ENCODE measurements at places on chromosomes 2 and 18.

DNA sequence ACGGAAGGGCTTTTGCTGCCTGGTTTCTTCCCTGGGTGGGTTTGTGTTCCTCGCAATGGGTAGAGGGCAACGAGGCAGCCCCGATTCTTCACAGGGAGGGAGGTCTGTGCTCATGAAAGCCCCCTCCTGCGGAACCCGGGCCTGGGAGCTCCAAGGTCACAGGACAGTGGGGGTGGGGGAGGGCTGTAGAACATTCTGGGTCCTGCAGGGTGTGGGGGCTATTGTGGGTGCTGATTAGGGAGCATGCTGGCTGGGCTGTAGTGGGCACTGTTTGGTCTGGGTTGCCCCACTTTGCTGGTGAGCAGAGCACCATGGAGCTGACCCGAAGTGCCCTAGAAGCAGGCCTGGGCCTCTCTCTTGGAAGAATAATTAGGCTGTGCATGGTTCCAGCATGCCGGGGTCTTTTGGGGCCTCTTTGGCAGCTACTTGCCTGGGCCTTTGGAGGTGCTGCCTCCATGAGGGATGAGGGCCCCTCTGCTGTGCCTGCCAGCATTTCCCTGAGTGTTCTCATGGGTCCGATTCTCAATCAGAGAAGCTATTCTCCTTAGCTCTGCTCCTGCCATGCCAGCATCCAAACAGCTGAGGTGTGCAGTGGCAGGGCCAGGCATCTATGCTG, 232.2 kb upstream of the HS6ST1 start:
- peak; percentile 40 for DNase-seq

DNA sequence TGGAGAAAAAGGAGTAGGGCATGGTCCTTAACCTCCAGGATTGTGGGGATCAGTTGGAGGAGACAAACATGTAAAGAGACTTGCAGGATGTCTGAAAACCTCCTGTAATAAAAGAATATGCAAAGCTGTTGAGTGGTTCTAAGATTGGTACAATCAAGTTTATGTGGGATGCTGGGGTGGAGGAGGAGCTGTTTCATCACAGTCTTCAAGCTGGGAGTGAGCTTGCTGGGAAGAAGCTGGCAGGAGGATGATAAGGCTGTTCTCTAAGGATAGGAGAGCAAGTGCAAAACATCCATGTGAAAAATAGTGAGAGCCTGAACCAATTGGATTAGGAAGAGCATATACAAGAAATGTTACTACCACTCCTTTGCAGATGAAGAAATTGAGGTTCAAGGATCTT, 161.9 kb upstream of the CRIM1 start:
- no peak for DNase-seq

DNA sequence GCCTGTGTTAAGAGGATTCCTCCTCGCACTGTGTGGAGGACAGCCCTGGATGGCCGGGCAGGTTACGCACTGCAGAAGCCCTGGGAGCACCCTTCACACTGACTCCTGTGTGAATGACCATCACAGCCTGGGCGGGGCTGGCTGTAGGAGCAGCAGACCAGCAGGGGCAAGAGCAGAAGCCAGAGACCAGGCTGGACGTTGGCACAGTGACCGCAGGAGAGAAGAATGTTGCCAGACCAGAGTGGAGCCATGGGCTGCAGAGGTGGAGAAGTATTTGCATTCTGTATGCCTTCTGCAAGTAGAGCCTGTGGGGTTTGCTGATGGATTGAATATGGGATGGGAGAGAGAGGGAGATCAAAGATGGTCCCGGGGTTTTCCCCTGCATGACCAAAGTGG, 23.1 kb downstream of the LRRFIP1 start:
- no peak for DNase-seq

DNA sequence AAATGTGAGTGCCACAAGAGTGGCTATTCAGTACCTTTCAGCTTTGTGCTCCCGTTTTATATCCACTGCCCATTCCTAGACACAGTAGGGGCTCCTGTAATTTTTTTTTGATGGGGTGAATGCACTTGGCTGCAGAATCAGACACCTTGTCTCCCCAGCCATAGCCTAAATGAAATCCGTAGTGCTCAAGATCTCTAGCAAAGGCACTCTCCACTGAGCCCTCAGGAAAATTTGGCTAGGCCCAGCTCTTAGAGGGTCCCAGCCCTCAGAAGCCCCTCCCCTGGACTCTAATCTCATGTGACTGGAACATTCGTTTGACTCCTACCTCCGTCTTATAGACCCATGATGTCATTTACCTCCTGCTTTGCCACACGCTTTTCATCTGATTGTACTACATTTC, 323.9 kb downstream of the SMAD2 start:
- DNase-seq = no peak

- DNase-seq = no peak
Observed at GRCh38 chr2:199148076-199148845, 309.5 kb downstream of the SATB2 start.

DNA sequence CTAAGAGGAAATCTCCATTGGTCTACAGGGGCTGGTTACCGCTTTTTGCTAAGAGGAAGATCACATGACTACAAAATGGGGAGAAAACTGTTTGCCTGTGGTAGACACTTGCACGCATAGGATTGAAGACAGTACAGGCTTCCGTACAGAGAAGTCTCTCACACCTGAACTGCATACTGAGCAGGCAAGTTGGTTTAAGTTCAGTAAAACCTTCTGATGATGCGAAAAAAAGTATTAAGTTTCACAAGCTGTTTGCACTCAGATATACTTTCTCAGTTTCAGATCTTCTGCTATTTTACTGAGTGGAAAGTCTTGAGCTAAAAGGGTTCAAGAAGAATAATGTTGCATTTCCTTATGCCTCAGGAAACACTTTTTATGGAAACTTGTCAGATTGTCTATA, 292.2 kb upstream of the MC4R start:
- no peak for DNase-seq

- DNase-seq = no peak
Observed at GRCh38 chr2:143994961-143995360, 525.0 kb downstream of the ZEB2 start.

GRCh38 chr18:42047721-42048120, 92.7 kb downstream of the PIK3C3 start:
- no peak for DNase-seq
